ENCODE measurements at places on chromosomes 16 and 17.

- DNase-seq: no peak
Observed at GRCh38 chr16:23403547-23403946, 49.4 kb downstream of the COG7 start.

DNA sequence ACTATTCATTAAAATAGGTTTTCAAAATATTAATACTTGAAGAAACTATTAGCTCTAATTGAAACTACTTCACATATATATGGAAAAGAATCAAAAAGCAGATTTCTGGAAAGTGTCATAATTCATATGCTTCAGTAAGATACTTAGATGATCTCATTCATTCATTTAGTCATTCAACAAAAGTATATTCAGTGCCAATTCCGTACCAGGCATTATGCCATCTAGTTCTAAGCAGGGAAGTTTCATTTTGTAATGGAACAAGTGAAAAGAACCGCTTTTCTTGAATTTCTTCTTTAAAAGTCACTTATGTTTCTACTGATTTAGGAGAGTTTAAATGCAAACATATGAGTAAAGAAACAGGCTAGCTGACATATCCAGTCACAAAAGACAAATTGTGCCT, 118.3 kb upstream of the FAM20A start:
- no peak for DNase-seq

DNA sequence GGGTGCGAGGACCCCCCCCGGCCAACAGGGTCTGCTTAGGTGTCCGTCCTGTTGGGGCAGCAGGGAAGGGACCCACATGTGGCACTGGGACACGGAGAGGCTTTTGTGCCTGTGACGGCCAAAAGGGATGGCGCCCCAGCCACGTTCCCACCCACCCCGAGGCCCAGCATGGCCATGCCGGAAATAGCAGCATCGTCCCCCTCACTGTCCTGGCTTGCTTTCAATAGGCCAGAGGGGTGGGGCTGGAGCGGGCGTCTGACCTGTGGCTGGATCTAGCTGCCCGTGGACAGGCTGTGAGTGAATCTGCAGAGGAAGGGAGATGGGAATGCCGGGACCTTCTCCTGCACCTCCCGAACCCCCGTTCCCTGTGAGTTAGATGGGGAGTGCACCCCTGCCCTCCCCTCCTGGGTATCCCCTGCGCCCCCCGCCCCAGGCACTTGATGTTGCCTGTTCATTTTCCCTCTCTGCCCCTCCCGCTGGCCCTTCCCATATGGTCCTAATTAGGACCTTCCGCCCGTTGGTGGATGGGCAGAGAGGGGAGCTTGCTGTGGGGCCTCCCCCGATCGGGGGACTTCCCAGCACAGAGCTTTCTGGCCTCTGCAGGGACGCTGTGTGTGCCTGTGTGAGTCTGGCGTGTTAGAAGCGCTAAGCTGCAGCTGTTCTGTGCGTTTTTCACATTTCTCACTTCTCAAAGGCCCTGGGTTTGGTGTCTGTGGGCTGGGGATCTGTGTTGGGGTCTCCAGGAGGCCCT, 292.8 kb downstream of the SEC14L1 start:
- DNase-seq: no peak

- DNase-seq: no peak
Observed at GRCh38 chr17:73452009-73452408, 140.2 kb upstream of the CDC42EP4 start.

DNA sequence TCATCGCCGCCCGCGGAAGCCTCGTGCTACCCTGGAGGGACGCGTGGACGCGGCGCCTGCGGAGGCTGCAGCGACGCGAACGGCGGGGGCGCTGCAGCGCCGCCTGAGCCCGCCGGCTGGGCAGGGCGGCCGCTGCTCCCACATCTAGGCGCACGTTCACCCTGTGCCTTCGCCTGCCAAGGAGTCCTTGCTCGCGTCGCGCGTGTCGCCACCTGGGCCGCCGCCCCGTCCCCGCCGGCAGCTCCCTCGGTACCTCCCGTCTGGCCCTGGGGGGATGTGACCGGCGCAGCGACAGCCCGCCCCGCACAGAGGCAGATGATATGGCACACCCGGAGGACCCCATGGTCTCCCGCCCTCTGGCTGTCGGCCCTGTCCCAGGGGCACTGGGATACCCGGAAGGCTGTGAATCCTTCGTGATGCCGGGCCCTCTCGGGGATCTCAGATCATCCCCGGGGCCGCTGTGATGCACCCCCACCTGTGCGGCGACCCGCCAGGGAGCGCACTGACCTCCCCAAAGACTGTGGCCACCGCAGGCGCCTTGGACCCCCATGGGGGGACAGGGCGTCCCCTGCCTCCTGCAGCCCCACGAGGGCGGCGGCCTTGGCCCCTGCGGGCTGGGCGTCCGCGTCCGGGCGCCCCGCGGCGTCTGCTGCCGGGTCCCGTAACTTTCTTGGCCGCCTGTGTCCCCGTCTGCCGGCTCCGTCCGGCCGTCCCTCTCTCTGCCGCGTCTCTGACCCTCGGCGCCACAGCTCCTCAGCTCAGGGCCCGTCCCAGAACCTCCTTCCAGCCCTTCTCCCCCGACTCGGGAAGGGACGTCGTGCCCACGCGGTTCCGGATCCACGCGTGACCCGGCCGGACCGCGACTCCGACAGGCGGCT, 689 bp upstream of the TBC1D24 start:
- DNase-seq: peak; percentile 30

- DNase-seq: no peak
Observed at GRCh38 chr16:56163938-56164337, 27.4 kb upstream of the GNAO1 start.

DNA sequence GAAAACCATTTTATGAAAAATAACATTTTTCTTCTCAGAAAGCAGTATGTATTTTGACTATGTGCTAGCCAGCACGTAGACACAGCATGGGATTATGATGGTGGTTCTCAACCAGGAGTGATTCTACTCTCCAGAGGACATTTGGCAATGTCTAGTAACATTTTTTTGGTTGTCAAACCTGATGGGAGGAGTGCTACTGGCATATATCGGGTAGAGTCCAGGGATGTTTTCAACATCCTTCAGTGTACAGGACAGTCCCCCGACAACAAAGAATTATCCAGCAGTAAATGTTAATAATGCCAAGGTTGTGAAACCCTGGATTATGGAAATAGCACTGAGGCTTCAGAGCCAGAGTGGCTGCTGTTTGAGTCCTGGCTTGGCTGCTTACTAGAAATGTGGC, 27.7 kb downstream of the AP2B1 start:
- DNase-seq: no peak

DNA sequence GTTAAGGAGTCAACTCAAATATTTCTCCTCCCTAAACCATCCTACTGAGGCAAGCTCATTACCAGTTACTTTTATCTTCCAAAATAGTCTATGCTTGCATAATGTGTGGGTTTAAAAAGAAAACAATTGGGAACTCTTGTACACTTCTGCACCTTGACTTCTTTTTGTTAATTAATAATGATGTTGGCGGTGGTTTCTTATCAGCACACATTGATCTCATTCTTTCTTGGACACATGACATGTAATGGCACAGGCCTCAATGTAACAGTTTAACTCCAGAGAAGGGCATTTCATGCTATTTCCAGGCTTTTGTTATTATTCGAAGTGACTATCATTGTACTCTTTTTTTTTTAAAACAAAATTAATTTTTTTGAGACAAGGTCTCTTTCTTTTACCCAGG, 7.8 kb downstream of the PLCG2 start:
- no peak for DNase-seq

DNA sequence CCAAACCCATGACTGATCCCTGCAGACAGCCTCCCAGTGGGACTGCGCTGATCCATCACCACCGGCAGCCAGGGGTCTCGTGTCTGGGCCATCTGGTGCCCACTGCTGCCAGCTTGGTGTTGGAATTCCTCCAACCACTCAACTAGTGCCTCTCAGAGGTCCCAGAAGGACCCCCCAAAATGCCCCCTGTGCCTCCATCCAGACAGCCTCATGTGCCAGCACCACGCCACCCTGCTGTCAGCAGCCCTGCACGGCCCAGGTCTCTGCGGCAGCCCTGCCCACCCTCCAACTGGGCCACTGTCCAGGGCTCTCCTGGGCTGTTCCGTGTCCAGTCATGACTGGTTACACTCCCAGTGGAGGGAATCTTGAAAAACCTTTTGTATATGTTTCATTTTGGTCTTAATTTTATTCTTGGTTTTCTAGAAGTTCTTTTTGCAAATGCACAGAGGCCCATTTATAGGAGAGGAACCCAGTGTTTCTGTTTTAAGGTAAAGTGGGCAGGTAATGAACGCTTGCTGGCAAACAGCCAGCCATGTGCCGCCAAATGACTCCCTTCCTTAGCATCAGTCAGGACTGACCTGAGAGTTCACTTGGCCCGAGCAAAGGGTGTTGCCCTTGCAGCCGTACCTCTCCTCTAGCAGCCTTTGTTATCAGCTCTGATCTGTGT, 34.6 kb downstream of the GRIN2C start:
- DNase-seq: no peak

- no peak for DNase-seq
Observed at GRCh38 chr16:5187402-5187952, 89.9 kb upstream of the EEF2KMT start.

DNA sequence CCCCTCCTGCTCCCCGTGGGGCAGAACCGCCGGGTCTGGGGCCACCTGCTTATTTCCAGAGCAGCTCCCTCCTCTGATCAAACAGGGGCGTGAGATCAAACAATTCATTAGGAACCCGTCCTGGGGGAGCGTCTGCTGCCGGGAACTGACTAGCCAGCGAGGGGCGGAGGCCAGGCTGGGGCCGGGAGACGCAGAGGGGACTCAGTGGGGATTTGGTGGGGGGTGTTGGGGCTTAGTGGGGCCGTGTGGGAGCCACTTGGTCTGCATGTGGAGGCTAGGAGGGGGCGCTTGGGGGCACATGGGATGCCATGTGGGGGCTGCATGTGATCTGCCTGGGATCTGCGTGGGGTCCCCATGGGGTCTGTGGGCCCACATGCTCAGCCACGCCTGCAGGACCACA, 20.5 kb upstream of the CACNA1H start:
- no peak for DNase-seq

GRCh38 chr16:3986235-3986544, 105.7 kb upstream of the CREBBP start:
- DNase-seq: no peak
